ENCODE measurements at places on chromosomes 6 and 20.
A peak's percentile ranks its signal among the peaks of the same experiment; 100 is the strongest.

GRCh38 chr20:54090230-54091119, 20.1 kb upstream of the BCAS1 start:
- DNase-seq: no peak

GRCh38 chr6:148800536-148800935, 53.7 kb downstream of the UST start:
- DNase-seq: no peak

DNA sequence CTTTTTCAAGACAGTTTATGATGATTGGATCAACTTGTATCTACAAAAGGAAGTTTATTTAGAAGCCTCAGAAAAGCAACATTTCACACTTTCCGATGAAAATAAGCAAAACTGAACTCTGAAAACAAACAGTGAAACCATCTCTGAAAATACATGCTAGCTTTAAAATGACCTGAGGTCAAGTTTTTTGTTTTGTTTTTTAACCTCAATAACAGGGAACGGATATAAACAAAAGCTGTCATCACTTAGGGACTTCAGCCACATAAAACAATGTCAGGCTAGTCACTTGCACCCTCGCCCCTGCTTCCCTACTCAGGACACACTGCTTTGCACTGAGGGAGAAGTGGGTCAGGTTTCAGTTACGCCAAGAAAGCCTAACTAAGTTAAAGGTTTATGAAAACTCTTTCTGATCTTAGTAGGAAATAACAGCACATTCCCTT, 11.6 kb downstream of the BACH2 start:
- DNase-seq: no peak

GRCh38 chr6:121319112-121319553, 15.1 kb downstream of the TBC1D32 start:
- DNase-seq: no peak

- no peak for DNase-seq
Measured at GRCh38 chr20:48656661-48657211, 171.1 kb downstream of the PREX1 start.

GRCh38 chr6:2793534-2794151, 28.4 kb downstream of the WRNIP1 start:
- peak; percentile 29 for DNase-seq

GRCh38 chr20:62822788-62823651, 6.2 kb downstream of the COL9A3 start:
- DNase-seq: peak; percentile 59

DNA sequence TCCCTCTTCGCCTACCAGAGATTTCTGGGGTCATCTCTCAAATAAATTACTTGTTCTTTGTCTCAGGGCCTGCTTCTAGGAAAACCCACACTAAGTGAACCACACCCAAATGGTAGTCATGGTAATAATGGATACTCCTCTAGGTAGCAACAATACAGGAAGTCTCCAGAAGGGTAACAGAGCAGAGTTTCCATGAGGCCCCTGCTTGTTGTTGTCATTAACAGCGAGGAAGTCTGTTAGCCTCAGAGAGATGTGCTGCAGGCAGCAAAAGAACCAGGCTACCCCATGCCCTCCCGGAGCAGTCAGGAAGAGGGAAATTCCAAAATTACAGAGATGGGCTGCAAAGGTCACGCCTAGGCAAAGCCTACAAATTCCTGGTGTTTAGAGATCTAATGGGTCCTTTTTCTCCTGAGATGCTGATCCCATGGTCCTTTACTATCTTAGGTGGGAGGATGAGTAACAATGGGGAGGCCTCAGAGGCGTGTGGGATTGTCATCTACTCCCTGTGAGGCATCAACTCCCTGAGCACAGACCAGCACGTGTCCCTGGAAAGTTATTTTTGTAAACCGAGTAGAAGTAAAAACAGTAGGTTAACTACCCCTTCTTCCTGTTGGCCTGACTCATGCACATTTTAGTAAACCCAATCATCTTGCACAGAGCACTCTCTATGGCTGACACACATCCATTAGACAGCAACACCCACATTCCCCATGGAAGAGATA, 10.1 kb downstream of the ISM1 start:
- peak; percentile 15 for DNase-seq

GRCh38 chr6:129679758-129680157, 30.2 kb downstream of the ARHGAP18 start:
- DNase-seq: no peak

DNA sequence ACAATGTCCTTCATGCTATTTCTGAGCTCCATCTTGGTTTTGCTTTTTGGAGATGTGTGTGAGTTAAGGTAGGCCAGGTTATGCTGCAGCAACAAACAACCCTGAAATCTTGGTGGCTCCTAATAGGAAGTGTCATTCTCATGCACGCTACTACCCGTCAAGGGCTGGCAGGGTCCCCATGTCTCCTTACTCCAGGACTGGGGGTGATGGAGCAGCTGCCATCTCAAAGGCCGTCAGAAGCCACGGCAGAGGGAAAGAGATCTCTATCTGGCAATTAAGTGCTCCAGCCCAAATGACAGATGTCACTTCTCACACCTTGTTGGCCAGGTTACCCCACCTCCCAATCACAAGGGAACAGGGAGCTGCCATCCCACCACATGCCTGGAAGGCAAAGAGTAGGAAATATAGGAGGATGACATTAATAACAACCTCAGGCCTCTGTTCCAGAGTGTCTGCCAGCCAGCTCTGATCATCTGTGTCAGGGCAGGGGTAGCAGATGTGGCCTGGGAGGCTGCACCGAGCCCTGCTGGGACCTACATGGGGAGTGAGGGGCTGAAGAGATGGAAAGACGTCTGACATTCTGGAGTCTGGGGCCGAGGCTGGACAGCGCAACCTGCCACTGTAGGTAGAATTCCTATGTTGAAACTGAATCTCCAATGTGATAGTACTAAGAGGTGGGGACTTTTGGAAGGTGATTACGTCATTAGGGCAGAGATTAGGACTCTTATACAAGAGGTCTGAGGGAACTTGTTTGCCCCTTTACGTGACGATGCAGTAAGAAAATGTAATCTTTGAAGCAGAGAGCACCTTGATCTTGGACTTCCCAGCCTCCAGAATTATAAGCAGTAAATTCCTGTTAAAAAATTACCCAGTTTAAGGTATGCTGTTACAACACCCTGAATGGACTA, 4.8 kb upstream of the SDCBP2 start:
- DNase-seq: no peak

- no peak for DNase-seq
Measured at GRCh38 chr20:34996243-34997028, 40.8 kb downstream of the MYH7B start.

DNA sequence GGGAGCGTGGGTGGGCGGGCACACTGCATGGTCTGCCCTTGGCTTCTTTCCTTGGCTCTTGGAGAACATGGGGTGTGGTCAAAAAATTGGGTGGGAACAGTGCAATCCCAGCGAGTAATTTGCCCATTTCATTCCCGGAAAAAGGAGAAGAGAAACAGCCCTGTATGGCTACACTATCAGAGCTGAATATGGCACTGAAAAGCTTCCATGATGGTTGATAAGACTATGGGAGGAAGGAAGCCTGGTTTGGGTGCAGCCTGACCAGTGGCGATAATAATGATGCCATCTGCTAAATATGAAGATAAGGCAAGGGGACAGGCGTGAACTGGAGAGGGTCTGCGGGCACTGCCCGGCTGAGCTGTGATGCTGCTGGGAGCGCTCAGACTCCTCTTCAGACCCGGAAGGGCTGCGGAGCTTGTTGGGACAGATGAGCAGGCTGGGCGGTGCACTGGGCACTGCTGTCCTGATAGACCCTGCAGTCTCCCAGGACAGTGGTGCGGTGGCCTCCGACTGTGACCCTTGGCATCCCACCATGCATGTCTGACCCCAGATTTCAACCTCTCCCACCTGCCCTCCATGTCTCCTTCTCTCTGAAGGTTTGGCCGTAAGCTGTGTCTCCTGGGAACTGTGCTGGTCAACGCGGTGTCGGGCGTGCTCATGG, 10.2 kb downstream of the SLC22A1 start:
- no peak for DNase-seq

DNA sequence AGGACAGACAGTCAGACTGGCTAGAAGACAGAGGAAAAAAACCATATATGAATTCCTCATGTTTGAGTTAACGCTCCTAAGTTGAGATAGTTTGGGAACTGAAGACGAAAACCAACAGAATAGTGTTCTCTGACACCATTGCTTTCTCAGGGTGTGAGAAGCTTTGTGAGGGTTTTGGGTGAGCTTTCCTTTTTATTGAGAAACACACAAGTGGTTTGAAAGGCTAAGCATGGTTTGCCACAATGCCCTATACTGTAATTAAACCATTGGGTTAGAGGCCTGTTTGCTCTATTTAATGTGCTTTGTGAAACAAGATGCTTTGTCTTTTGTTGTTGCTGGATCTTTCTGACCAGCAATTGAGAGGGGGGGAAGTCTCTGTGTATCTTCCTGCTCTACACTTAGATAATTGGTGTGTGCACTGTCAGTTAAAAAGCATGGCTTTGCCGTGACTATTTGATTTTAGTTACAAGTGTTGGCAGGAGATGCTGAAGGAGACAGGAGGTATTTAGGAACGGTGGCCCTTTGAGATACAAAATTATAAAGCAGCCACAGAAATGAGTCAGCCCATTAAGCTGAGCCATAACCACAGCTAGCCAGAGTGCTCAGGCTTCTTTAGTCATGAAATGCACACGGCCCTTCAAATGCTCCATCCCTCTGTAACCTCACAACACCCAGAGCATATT, 273.0 kb upstream of the PREP start:
- no peak for DNase-seq

DNA sequence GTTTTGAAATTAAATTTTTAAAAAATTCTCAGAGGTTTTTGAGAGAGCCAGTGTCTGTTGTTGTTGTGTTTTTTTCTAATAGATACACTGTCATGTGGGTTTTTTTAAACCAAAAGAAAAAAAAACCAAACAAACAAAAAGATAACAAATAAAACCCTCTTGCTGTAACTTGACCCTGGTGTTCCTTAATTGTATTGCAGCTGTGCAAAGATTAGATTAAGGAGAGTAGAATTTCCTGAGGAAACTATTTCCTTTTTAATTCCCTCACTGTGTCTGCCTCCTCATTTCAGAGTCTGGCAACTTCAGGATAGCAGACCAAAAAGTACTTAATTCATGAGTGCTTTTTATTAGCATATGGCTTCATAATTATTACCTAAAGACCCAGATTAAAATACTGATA, 281.9 kb downstream of the EPM2A start:
- no peak for DNase-seq

- DNase-seq: no peak
Measured at GRCh38 chr6:1624851-1625781, 15.4 kb downstream of the FOXC1 start.

DNA sequence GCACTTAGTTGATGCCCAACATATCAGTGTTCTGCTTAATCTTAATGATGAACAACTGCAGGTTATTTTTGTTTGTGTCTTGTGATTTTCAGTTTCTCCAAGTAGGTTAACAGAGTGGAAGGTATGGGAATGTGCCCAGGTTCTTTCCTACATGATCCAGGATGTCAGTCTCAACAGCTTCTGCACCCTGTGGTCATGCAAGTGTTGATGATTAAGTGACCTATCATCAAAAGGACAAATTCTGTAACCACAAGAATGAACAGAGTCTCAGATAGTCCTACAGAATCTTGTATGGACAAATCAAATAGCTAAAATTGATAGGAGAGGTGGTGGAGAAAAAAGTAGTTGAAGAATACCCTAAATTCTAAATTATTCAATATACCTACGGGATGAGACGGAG, 26.1 kb downstream of the MAN1A1 start:
- no peak for DNase-seq

GRCh38 chr20:50547964-50548363, 37.8 kb downstream of the PTPN1 start:
- no peak for DNase-seq

GRCh38 chr6:160974304-160974771, 17.2 kb upstream of the MAP3K4 start:
- no peak for DNase-seq

DNA sequence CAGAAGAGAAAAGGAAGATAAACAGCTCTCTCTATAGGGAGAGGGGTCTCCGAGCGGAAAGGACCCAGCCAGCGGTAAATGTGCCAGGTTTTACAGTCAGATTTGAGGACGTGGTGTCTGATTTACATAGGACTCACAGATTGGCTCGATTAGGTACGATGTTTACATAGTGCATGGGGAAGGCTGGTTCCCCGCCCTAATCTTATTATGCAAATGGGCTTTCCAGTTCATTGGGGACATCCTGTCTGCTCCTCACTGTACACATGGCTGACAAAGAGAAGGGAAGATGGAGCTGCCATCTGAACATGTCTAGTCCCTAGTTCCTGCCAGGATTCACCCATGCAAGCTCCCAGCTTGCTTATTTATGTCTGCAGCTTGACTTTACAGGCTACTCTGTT, 119.9 kb downstream of the RNF144B start:
- DNase-seq: no peak

- DNase-seq: no peak
Measured at GRCh38 chr6:120274547-120274946, 925.0 kb upstream of the MAN1A1 start.

GRCh38 chr6:34957231-34957783, 68.3 kb downstream of the ANKS1A start:
- no peak for DNase-seq

GRCh38 chr6:106974336-106974998, at the start of gene CD24:
CD24 (minus strand) TSS chr6:106974729; CDS start chr6:106974646, 83 bp downstream.
- DNase-seq: no peak

DNA sequence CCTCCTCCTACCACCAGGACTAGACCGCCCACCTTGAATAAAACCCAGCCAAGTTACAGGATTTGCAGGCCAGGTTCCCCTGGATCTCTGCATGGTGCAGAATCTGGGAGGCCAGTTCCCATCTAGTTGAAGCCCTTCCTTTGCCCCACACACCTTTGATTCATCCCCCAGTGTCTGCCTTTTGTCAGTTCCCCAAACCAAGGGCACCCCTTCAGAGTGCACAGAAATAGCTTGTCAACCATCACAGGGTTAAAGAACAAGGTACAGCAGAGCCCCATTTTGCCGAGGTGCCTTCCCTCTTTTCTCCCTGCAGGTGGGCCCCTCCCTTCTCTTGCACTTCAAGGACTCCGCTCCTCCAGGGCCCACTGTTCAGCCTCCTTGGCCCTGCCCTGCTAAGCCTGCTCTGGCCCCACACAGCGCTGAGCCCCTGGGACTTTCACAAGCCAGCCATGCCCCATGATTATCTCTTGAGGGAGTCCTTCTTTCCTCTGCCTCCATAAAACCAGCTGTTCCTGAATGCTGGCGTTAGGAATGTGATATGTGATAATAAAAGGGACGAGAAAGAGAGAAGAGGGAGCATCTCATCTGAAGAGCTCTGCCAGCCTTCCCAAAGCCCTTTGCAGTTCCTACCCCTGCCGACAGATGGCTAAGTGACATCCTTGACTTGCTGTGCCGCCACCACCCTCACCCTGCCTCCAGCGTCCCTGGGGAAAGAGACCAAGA, 280.3 kb downstream of the CDC5L start:
- no peak for DNase-seq

DNA sequence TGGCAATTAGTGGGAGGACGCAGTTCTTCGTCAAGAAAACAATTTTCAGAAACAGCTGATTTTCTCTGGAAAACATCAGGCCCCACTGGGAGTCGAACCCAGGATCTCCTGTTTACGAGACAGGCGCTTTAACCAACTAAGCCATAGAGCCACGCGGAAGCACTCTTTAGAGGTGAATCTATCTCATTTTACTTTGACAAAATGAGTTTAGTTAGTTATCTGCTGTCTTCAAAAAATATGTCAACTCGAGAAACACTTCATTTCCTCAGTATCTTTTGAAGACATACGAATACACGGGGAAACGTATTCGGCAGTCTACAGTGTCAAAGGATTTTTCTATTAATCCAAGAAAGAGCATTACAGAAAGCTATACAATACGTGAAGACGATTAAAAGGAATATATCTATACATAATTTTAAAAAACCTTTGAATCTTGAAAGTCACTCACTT, 26.7 kb downstream of the GPX6 start:
- peak; percentile 41 for DNase-seq
